ENCODE measurements at places on chromosomes 7 and 10.

- no peak for DNase-seq
Observed at GRCh38 chr7:138853448-138853847, 55.5 kb upstream of the ATP6V0A4 start.

- DNase-seq: no peak
Observed at GRCh38 chr10:44960482-44961229, 1.1 kb downstream of the RASSF4 start.

GRCh38 chr10:74113546-74113945 is 37.1 kb downstream of the AP3M1 start:
- no peak for DNase-seq

- no peak for DNase-seq
Observed at GRCh38 chr10:73553761-73554160, 37.4 kb downstream of the USP54 start.

GRCh38 chr10:104935656-104936055 is 294.6 kb downstream of the SORCS3 start:
- no peak for DNase-seq

DNA sequence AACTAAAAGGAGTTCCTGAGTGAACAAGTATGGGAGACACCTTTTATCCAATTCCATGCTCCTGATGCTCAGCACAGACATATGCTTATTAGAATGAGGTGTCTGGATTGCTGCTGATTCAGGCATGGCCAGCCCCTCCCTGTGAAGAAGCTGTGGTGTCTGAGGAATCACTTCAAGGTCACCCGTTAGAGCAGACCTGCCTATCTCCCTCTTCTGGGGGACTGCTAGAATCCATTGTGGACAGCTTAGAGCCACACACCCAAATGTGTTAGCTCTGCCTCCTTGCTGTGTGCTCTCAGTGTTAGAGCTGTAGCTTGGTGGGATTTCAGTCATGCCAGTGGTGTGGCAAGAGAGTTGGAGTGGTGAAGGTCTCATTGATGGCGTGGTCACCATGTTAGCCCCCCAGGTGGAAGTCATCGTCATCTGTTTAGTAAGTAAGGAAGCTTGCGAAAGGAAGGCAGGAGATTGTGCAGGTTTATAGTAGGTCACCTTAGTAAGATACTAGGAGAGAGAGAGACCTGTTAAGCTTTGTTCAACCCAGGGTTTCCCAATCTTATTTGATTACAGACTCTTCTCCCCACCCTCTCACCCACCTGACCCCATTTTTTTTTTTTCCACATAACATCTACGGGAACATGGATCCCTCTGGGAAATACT is 12.8 kb downstream of the PRXL2A start:
- no peak for DNase-seq

GRCh38 chr10:114669648-114670047 is 11.6 kb upstream of the ABLIM1 start:
- no peak for DNase-seq

DNA sequence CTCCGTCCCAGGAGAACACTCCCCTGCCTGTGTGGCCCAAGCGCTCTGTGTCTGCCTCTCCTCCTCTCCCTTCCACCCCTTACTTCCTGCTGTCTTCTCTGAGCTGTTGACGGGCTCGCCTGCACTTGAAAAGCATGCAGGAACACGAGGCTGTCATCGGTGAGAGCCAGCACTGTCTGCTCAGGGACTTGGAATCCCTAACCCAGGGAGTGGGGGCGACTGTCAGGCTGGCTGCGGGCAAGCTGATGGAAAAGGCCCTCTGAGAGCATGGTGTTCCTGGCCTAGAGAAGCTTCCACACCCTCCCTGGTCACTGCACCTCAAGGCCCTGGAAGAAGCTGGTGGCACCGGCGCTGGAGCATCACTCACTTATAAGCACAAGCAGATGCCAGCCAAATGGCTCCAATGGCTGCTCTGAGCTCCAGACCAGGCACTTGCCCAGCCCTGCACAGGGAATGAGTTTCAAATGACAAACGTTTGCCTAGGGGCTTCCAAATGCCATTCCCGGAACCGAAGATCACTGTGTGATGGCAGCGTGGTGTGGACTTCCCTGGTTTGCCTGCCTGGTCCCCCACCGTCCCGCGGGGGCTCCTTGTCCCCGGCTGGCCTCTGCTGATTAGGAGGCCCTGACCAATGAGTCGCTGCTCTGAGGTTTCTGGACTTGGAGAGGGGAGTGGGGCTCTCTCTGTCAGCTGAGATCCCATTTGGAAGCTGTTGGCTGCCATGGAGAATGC is 56.7 kb upstream of the EBF3 start:
- DNase-seq: peak; percentile 7
